ENCODE measurements at places on chromosomes 5 and 9.

GRCh38 chr5:151917904-151918303 is 6.7 kb downstream of the GLRA1 start:
- DNase-seq: no peak

- no peak for DNase-seq
Measured at GRCh38 chr5:531101-531748, 7.0 kb upstream of the SLC9A3 start.

DNA sequence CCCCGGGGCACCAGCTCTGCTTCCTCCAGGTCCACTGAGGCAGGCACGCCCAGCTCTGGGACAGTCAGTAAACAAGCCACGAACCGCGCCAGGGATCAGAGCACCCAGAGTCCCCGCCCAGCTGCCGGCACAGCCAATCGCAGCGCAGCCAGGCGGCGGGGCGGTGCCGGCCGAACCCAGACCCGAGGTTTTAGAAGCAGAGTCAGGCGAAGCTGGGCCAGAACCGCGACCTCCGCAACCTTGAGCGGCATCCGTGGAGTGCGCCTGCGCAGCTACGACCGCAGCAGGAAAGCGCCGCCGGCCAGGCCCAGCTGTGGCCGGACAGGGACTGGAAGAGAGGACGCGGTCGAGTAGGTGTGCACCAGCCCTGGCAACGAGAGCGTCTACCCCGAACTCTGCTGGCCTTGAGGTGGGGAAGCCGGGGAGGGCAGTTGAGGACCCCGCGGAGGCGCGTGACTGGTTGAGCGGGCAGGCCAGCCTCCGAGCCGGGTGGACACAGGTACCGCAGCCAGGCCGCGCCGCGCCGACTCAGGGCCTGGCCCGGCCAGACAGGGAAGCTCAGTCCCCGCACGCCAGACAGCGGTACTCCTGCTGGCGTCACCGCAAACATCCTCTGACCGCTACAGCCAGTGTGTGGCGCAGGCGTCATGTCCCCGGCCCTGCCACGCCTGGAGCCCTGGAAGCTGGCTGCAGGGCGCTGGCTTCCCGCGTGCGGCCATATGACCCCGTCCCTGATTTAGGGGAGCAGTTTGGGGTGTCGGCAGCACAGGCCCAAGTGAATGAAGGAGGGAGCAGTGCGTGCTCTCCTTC is at the start of gene CTSL:
CTSL (plus strand) TSS at position 220 of the 810 bp plus-strand sequence. CDS start 1,485 bp downstream, outside the sequence.
- DNase-seq: peak; percentile 88

DNA sequence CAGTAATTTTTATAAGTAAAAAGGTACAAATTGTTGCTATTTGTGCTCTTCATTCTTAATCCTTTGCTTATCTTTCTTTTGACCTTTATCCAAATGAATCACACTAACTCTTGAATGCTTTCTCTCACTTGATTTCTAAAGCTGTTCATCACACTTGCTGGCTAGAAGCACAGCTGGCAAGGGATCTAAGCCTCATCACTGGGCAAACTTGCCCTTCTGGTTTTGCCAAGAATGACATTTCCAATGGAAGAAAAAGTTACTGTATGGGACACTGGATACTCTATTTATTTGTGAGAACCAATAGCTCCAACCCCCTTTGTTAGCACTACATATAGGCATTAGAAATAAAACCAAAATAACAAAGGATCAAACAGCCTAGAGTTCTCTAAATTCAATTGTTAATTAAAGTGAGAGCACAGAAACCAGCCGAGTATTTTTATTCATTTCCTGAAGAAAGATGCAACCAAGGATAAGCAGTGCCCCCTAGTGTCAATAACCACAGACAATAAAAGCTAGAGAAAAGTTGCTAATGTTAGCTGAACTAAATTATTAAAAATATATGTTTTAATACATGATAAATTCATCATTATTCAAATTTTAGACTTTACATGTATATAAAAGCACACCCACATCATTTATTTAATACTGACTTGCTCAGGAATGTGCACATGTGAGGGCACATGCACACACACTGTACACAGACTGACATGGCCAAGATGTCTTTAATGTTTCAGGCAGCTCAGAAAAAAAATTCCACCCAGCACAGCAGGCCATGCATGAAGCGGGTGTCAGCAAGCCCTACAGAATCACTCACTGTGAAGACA is 59.8 kb upstream of the POU5F2 start:
- DNase-seq: peak; percentile 46

GRCh38 chr5:143893638-143894037 is 81.7 kb downstream of the HMHB1 start:
- DNase-seq: no peak

GRCh38 chr5:160649304-160649703 is 202.7 kb downstream of the ATP10B start:
- DNase-seq: peak; percentile 13

DNA sequence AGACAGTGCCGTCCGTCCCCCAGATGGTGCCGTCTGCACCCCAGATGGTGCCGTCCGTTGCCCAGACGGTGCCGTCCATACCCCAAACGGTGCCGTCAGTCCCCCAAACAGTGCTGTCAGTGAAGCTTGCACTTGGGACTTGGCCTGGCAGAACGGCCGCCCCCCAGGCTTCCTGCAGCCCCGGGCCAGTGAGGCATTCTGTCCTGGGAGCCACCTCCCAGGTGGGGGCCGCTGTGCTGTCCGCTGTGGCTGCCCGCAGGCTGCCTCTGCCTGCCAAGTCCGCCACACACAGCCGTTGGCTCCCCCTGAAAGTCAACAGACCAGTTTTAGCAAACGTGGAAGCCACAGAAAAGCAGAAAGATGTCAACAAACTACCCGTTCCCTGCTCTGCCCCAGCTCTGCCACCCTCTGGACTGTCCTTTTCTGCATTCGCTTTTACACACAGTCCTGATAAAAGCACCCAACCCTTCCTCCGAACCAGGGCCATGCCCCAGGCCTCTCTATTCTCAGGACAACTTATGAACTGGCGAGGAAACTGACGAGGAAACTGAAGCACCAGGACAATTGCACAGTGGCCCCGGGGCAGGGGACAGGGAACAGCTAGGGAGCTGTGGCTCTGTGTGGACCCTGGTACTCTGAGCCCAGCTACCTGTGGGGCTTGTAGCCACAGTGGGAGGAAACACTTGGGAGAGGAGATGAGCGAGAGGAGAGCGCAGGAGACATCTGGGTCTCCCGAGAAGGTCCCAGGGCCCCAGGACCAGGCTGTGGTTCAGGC is 39.6 kb upstream of the RXRA start:
- DNase-seq: peak; percentile 31

DNA sequence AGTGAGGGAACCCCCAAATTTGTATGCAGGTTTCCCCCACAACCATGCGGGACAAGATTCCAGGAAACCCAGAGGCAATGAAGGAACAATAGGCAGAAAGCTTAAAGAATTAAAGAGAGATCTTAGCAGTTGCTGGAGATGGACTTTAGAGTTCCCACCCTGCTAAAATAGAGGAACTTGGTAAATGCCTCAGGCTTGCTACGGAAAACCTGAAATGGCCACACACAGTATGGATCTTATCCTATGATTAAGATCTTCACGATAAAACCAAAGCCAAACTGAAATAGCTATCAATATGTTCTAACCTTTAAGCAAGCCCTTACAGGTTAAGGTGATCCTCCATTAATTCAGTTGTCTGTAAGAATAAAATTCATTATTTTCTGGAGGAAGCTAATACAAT is 148.3 kb downstream of the RANBP17 start:
- no peak for DNase-seq

- DNase-seq: no peak
Measured at GRCh38 chr5:113084402-113085083, 107.9 kb downstream of the DCP2 start.

GRCh38 chr5:91690921-91691320 is 307.8 kb upstream of the ARRDC3 start:
- DNase-seq: no peak

GRCh38 chr5:122415030-122415800 is 103.2 kb downstream of the SNCAIP start:
- peak; percentile 59 for DNase-seq

DNA sequence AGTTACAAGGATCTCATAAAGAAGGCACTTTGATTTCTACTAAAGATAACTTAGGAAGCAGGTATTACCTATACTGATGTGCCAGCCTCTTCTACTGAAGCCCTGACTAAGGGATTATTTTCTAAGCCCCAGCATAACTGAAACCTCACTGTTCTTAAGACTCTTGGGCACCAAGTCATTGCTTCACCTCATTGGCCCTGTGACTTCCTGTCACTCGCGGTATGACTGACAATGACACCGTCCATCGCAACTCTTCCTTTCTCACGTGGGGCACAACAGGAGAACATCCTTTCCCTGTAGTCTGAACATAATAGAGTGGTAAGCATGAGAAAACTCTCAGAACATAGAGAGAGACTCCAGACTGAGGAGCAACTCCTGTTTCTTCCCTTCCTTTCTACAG is 6.4 kb downstream of the OR2V2 start:
- DNase-seq: peak; percentile 10

GRCh38 chr9:31304576-31304975 is 1079.9 kb upstream of the ACO1 start:
- DNase-seq: no peak

GRCh38 chr5:115962565-115963402 is 509 bp downstream of the LVRN start:
- no peak for DNase-seq
